ENCODE measurements at places on chromosomes 5 and 9. TPM values are rescaled to one million over a fixed set of nuclear protein-coding genes. Genes with fewer than 3 reads are reported as not detected.

TRIM7 gene
- 0.74 TPM for total RNA-seq

CAPSL gene
- not detected for total RNA-seq

CACNA1B gene
- 0.16 TPM for total RNA-seq

GAPT gene
- not detected for total RNA-seq

LPAR1 gene
- 39.2 TPM for total RNA-seq
